ENCODE measurements at places on chromosomes 3 and 15.

GRCh38 chr3:74267588-74268184 lies 346.8 kb downstream of the CNTN3 start:
- DNase-seq: peak; percentile 59

DNA sequence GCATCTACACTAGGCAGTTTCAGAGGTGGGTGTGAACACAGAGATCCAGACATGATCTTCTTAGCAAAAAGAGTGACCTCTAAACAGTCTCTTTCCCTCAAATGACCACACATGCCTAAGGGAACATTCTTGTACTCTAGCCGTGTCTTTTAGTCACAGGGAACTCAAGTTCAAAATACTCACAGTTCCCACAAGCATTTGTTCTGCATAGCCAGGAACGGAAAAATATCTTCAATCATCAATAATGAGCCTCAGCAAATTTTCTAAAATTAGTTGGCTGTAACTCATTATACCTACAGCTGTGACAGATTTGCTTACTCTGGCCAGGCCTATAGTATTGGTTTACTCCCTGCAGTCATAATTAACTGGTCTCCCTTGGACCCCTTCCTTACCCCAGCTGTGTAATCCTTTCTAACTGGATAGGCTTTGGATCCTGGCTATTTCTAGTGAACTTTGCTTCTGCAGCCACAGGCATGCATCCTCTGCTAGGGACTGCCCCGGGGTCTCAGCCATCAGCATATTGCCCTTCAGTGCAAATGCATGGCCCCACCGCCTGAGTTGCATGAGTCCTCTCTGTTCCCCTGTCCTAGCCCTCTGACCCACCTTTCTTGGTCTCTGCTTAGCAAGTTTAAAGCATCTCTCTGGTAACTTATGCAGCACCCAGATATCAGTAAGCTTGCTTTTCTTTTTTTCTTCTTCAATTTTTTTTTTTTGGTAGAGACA lies 56.0 kb upstream of the HACD2 start:
- no peak for DNase-seq

GRCh38 chr15:84690342-84690741 lies 25.6 kb downstream of the SEC11A start:
- DNase-seq: no peak

DNA sequence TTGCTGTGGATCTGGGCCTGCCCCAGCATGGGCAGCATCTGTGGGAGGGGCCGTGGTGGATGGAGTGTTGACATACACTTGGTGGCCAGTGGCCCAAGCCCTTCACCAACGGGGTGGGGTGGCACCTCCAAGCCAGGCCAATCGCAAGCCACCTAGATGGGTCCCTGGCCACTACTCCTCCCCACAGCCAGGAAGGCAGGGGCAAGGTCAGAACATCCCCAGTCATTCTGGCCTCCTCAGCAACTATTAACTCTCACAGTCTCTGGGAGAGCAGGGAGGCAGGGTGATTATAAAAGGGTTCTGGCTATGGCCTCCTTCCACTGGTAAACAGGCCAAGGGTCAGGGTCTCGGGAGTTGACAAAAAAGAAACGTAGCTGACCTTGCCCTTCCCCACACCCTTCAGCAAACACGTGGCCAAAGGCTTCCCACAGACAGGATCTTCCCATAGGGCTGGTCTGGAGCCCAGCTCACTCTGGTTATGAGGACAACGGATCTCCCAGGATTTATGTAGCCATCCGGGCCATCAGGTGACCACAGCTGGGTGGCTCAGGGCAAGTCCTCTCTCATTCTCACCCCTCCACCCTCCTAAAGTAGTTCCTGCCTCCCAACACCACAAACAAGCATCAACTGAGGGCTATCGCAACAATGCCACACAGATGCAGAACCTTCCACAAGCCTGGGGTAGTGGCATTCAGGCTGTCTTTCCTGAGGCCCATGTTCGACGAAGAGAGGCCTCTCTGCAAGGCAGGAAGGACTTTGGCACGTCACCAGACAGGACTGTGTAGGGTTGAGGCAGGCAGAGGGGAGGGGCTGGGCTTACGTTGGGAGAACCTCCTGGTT lies 18.9 kb downstream of the TLE3 start:
- no peak for DNase-seq

DNA sequence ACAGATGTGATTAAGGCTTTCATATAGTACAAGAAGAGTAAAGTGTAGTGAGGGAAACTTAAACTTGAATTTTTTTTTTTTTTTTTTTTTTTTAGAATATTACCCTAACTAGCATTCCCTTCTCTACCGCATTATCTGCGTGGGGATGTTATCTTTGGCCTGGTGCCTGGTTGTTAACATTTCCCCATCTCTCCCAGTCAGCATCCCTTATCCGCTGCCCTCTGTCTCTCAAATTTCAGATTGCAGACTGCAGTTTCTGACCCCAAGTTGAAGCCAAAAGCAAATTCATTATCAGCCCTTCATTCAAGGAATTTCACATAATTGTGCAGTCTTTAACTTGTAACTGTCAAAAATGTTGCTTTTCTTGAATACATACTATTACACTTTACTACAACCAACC lies 353.0 kb downstream of the PLOD2 start:
- DNase-seq: no peak

DNA sequence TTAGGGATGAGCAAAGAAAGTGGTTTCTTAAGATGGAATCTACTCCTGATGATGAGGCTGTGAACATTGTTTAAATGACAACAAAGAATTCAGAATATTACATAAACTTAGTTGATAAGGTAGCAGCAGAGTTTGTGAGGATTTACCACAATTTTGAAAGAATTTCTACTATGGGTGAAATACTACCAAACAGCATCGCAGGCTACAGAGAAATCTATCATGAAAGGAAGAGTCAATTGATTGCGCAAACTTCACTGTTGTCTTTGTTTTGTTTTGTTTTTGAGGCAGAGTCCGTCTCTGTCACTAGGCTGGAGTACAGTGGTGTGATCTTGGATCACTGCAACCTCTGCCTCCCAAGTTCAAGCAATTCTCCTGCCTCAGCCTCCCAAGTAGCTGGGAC lies 107.4 kb upstream of the SLC6A6 start:
- no peak for DNase-seq

DNA sequence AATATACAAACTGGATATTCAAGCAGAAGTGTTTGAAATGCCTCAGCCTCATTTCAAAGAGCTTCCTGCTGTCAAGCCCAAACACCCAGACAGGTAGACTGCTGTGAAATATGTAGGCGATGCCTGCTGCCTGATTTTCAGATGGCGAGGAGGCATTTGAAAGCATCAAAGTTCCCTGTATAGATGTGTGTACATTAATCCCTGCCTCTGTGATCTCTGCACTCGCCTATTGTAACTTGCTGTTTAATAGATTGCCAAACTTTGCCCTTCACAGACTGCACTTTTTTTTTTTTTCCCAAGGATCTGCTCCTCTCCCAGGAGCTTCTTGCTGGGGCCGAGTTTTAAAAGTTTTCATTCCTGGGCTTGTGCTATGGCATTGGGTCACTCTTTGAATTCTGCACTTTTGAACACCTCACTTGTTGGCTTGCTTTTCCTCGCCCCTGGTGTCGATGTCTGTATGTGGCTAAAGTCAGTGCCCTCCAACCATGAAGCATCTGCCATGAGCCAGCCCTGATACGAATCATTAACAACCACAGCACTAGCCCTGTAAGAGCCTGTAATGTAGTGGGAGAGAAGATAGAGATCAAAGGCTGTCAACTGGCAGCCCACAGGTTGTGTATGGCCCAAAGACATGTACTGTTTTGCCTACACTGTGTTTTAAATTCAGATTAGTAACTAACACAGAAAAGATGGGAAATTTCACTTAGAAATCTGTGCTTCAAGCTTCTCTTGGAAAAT lies 287.6 kb upstream of the ICE2 start:
- DNase-seq: no peak

DNA sequence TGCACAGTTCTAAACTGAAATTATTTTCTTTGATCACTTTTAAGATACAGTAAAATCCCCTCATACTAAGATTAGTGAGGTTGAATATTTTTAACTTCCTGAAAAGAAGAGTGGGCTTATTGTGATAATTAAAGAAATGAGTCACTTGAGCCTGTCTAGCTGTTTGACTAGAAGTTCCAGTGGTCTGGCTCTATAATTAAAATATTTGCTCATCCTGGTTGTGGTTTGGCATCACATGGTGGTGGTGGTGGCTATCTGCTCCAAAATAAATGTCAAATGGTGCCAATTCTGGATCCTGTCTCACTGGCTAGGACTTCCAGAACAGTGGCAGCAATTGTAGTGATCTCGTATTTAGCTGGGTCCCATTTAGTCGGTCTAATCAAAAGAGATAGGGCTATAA lies 8.6 kb upstream of the TEX9 start:
- DNase-seq: peak; percentile 44

Measured in SW480 (cell line).